ENCODE measurements at places on chromosomes 4 and X. TPM values are rescaled to one million over a fixed set of nuclear protein-coding genes. Genes with fewer than 3 reads are reported as not detected.

- no peak for DNase-seq
Observed at GRCh38 chr4:151957153-151957552, 196.3 kb upstream of the GATB start.

GRCh38 chr4:171473155-171473554, 340.0 kb upstream of the GALNTL6 start:
- no peak for DNase-seq

- DNase-seq = no peak
Observed at GRCh38 chrX:67734111-67734753, 190.4 kb downstream of the AR start.

DNA sequence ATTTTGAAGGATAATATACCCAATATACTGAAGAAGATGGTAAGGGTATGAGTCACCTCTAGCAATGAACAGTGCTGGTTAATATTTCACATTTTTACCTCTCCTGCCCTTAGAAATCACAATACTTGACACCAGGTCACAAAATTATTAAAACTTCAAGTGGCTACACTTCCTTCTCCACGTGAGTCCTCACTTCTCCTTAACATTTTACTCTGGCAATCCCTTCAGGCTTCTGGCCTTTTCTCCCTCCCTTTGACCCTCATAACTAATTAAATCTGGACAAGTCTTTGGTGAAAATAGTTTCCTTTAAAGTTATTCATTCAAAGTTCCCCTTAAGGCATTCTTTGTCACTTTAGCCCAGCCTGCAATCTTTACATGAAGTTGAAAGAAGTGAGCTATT, 190.4 kb downstream of the UNC5C start:
- DNase-seq = no peak

- DNase-seq = no peak
Observed at GRCh38 chrX:129530410-129530809, 7.1 kb upstream of the SMARCA1 start.

The NIPAL1 gene
- 1.2 TPM for total RNA-seq

The AWAT2 gene
- total RNA-seq = not detected

Data from uterus (tissue), 4 donors.